ENCODE measurements at places on chromosomes 3 and 15.
A peak's percentile ranks its signal among the peaks of the same experiment; 100 is the strongest.

- DNase-seq = no peak
Observed at GRCh38 chr15:43939070-43939469, 112.3 kb downstream of the WDR76 start.

DNA sequence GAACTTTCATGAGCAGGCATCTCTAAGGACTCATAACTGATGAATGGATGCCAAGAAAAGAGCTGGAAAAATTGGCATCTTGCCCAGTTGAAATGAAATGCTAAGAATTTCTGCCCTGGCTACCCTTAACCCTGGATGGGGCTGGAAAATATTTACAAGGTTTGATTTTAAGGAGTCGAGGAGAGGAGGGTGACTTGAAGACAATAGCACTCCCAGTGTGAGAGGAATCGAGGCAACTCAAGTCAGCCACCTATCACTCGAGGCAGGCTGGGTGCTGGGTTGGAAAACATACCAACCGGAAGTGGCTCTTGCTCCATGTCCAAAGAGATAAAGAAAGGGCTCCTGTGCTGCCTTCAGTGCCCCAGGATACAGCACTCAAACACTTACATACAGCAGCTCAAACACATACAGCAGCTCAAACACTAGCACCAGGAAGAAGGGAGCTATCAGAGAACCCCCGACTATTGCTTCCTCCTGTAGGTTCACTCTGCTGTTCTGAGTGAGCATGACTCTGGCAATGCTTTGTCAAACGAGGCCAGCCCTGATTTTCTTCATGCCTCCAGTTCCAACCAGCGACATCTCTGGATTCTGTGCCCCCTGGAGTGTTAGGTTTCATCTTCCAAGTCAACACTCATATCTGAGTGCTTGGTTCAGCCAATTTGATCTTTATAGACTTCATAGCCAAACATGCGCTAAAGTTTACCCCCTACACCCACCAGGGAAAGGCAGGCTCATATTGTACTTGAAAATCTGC lies 4.9 kb downstream of the PRICKLE2 start:
- DNase-seq = no peak

DNA sequence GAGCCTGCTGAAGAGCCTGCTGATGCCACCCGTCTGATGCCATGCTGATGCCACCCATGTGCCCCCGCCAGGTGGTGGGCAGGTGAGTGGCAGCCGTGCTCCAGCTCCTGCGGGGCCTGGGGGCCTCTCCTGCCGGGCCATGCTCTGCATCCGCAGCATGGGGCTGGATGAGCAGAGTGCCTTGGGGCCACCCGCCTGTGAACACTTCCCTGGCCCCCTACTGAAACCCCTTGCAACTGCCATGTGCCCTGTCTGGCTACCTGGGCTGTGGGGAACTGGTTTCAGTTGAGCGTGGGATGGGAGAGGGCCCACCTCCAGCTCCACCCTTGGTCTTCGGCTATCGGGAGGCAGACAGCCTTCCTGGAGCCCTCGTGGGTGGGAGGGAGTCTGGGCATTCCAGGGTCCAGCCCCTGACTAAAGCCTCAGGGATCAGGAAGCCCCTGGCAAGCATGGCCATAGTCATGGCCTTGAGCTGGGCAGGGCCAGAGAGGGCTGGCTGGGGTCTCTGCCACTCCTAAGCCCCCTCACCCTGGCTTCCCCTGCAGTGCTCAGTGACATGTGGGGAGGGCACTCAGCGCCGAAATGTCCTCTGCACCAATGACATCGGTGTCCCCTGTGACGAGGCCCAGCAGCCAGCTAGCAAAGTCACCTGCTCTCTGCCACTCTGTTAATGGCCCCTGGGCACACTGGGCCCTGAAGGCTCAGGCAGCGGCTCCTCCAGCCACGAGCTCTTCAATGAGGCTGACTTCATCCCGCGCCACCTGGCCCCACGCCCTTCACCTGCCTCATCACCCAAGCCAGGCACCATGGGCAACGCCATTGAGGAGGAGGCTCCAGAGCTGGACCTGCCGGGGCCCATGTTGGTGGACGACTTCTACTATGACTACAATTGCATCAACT lies 92.2 kb downstream of the TBC1D2B start:
- peak; percentile 47 for DNase-seq

GRCh38 chr3:123947482-123947881 lies 13.5 kb downstream of the CCDC14 start:
- DNase-seq = no peak

DNA sequence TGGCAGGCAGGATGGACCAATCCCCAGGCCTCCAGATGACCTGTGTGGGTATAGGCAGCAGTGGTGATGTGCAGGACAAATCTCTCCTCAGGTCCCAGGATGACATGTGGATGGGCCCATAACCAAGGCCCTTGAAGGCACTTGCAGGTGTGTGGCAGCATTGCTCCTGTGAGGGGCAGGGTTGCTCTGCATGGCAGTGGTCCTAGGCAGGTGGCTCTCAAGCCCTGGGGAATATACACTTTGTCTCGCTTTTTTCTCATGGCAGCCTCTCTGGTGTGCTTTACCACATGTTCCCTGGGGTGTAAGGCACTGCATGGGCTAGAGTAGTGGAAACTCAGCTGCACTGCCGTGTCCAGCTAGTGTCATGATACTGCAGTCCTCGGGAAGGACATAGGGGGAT lies 503.6 kb downstream of the UNC13C start:
- no peak for DNase-seq

GRCh38 chr15:79769069-79769481 lies 127.7 kb downstream of the MTHFS start:
- no peak for DNase-seq

DNA sequence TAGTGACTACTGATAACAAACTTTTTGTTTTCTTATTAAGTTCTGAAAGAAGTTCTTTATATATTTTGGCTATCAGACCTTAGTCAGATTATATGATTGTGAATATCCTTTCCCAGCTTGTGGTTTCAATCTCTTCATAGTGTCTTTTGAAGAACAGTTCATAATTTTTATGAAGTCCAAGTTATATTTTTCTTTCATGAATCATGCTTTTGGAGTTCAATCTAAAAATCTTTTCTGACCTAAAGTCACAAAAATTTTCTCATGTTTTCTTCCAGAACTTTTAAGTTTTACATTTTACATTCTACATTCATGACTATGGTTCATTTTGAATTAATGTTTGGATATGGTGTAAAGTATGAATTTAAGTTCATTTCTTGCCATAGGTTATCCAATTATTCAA lies 34.2 kb upstream of the OCA2 start:
- no peak for DNase-seq
